ENCODE measurements at places on chromosomes 12 and 14.

DNA sequence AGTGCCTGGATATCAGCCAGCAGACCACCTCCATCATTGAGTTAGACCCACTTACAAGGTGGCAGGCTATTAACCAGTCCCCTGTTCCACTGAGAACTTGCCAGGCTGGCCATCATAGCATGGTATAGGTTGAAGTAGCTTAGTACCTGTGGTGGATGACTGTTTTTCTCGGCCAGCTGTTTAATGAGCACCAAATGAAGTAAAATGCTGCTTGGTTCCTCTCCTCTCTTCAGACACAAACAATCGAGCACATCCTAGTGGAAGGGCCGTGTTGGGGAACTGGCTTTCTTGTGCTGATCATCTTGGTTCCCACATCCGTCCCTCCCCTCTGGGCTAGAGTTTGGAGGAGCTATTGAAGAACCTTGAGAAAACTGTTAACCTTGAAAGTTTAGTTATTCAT is 486.2 kb downstream of the RAD51B start:
- DNase-seq, result no peak

DNA sequence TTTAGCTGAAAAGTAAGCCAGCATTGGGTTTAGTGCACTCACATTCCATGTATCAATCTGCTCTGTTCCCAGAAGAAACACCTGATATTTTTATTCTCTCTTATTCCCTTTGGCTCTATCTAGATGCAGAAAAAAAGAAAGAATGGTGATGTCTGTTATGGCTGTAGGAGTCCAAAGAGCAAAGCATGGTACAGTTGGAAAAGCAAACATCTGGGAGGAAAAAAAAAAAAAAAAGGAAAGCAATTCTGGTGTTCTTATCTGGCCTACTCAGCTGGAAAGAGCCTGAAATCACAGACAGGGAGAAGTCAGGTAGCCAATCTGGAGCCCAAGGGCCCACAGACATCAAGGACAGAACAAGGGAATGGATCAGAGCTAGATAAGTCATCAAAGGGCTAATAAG is 293.9 kb downstream of the DUSP6 start:
- no peak for DNase-seq

- DNase-seq, result no peak
Observed at GRCh38 chr12:119239040-119239439, 60.3 kb downstream of the HSPB8 start.

DNA sequence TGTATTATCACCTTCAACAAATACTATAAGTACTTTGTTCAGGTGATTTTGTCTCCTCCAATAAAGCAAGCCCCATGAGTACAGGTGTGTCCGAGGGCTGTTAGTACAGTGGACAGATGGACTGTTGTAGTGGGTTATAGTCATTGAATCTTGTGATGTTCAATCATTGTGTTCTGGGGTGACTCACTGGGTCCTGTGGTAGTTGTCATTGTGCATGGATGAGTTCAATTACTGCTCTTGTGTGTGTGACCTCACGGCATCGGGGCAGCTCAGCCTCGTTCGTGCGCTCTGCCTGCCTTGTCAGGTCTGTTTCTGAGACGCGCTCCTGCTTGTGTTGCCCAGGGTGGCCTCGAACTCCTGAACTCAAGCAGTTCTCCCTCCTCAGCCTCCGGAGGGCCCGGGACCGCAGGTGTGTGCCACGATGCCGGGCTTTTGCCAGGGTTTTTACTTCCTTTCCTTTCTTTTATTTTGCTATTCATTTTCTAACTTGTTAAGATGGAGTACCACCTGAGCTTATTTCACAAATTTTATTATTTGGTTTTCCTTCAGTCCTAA is 72.2 kb downstream of the DDX51 start:
- no peak for DNase-seq

DNA sequence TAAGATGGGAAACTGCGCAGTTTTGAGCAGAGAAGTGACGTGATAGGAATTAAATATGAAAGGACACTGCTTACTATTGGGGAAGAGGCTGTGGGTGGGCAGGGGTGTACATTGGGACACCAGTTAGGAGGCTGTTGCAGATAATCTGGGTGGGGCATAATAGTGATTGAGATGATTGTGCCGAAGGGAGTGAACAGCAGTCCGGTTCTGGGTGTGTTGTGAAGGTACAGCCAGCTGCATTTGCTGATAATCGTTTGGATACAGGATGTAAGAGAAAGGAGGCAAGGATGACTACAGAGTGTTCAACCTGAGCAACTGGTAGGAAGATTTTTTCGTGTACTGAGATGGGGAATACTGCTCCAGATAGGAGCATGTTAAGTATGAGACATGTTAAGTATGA is 205.2 kb upstream of the NEDD1 start:
- no peak for DNase-seq

DNA sequence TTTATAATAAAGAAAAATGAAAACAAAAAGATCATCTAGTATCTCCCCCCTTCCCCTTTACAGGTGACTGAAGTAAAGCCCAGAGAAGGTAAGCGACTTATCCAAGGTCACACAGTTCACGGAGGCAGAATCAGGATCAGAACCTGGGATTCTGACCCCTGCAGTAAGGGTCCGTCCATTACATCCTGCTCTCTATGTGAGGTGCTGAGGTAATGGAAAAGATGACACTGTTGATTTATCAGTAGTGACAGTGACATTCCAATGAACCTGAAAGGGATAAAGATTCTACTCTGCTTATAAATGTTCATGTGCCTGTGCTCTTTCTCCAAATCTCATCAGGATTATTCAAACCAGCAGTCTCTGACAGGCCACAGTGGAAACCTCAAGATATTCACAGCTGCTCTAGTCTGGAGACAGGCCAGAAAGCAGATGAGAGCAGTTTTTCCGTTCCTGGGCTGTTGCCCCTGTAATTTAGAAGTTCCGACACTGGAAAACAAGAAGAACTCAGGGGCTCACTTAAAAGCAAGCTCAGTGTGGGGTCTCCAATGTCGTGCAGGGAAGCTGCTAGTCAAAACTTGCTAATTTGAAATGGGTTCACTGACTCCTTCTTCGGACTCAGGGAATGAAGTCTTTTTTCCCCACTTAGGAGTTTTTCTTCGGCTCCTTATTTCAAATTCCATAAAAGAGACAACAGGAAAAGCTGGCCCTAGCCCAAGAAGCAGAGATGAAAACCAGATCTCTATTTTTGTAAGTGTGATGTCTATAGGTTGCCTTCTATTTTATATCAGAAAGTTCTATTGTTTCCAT is 131.8 kb upstream of the EEA1 start:
- no peak for DNase-seq

GRCh38 chr12:45575417-45575816 is 154.1 kb upstream of the ARID2 start:
- DNase-seq, result no peak

DNA sequence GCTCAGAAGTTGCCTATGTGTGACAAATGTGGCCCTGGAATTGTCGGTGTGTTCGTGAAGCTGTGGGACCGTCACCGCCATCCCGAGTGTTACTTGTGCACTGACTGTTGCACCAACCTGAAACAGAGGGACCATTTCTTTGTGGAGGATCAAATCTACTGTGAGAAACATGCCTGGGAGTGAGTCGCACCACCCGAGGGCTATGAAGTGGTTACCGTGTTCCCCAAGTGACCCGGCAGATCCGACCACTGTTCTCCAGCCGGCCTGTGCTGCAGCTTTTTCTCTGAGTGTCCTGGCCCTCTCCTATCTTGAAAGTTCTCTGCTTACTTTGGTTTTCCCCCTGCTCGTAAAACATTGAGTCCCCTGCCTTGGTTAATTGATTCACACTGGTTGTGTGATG is 65.3 kb downstream of the VCPKMT start:
- DNase-seq, result no peak

DNA sequence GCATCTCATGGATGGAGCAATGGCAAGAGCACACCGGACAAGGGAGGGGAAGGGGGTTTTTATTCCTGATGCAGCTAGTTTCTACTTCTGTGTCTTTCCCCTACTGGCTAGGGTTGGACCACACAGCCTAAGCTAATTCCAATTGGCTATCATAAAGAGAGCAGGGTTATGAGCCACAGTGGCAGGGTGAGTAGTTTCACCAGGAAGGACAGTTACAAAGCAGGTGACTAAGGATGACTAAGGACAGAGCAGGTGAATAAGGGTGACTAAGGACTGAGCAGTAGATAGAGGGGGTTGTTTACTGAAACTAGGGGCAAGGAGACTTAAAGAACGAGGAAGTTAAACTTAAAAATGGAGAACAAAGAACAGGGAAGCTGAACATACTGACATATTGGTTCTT is 321.4 kb upstream of the SEL1L start:
- no peak for DNase-seq
